Calu3 (cell line): ENCODE measurements at places on chromosomes 4 and X. TPM values are rescaled to one million over a fixed set of nuclear protein-coding genes. Genes with fewer than 3 reads are reported as not detected.

FRG2 gene
- total RNA-seq, result not detected in 2 replicates

EFHC2 gene
- 0.95 and 1.7 TPM in 2 replicates for total RNA-seq

ARX gene
- total RNA-seq, result not detected in 2 replicates

MAP3K15 gene
- 4.7 and 4.8 TPM in 2 replicates for total RNA-seq

TRIM61 gene
- total RNA-seq, result 0.39 and 0.45 TPM in 2 replicates

ZFX gene
- 43.3 and 45.1 TPM in 2 replicates for total RNA-seq

FAM47A gene
- total RNA-seq, result not detected in 2 replicates

PCSK1N gene
- total RNA-seq, result 53.3 and 70.5 TPM in 2 replicates

ZNF718 gene
- 14.6 and 15.2 TPM in 2 replicates for total RNA-seq

CFAP99 gene
- 0.32 TPM in 1 of 2 replicates, not detected in the other for total RNA-seq

SLC26A1 gene
- total RNA-seq, result 0.49 and 0.68 TPM in 2 replicates

TNIP3 gene
- total RNA-seq, result not detected in 2 replicates

ATXN3L gene
- not detected in 2 replicates for total RNA-seq

WDR17 gene
- 6.3 and 7.6 TPM in 2 replicates for total RNA-seq

IRAK1 gene
- total RNA-seq, result 194 and 208 TPM in 2 replicates

ANXA10 gene
- total RNA-seq, result 43.2 and 58.3 TPM in 2 replicates

ENPP6 gene
- not detected in 2 replicates for total RNA-seq

S100P gene
- total RNA-seq, result 365 and 600 TPM in 2 replicates

SORCS2 gene
- not detected in 2 replicates for total RNA-seq

RHOXF2B gene
- not detected in 2 replicates for total RNA-seq

SSX2B gene
- not detected in 2 replicates for total RNA-seq

GPRASP2 gene
- total RNA-seq, result 7.1 and 9.0 TPM in 2 replicates

MAGEA9B gene
- total RNA-seq, result not detected in 2 replicates

PAGE4 gene
- not detected in 2 replicates for total RNA-seq

USP38 gene
- 15.9 and 17.1 TPM in 2 replicates for total RNA-seq

CACNA1F gene
- not detected in 2 replicates for total RNA-seq

PRR32 gene
- total RNA-seq, result not detected in 2 replicates

SH3D19 gene
- 15.5 and 16.8 TPM in 2 replicates for total RNA-seq

DMRTC1 gene
- not detected in 2 replicates for total RNA-seq

FRYL gene
- total RNA-seq, result 45.8 and 52.5 TPM in 2 replicates

TIMP1 gene
- 143 and 188 TPM in 2 replicates for total RNA-seq

ADAMTS3 gene
- 0.07 and 0.20 TPM in 2 replicates for total RNA-seq
